ENCODE measurements at places on chromosomes 16 and 17.

- DNase-seq: no peak
These were observed 14.5 kb downstream of the RNFT1 start for GRCh38 chr17:59950049-59950448.

DNA sequence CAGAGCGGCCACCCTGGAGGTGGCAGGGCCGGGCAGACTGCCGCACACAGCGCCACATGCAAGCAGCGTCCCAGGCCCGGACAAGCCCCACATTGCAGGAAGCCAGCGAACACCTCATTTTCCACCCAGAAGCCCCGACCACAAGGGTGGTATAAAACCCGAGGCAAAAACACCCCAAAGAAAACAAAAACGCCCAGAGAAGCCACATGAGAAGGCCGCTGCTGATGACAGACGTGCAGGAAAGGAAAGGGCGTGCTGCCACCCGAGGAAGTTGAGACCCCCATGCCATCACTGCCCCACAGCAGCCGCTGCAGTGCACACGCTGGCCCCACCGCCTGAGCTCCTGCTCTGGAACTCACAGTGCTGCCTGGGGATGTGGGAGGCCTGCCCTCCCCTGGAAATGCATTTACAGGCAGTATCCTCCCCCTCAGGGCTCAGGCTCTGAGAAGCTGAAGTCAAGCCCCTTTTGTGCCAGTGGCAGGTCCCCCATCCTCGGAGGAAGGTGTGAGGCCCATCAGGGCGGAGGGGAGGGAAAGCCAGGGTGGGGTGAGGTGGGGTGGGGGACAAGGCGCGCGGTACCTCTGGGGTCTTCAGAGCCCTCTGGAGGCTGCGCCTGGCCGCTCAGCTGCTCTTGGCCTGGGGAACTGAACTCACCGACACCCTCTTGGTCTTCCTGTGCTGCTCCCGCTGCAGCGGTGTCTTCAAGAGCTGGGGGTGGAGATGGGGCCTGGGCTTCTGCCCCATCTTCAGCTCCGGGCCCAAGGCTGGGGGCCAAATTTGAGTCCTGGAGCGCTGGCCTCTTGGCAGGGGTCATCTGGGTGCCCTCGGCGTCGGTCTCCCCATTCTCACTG lies 62.0 kb downstream of the IL21R start:
- no peak for DNase-seq

- DNase-seq: no peak
These were observed 1.7 kb upstream of the USP43 start for GRCh38 chr17:9643611-9644010.

GRCh38 chr17:67559381-67559966 lies 158.3 kb upstream of the NOL11 start:
- no peak for DNase-seq

DNA sequence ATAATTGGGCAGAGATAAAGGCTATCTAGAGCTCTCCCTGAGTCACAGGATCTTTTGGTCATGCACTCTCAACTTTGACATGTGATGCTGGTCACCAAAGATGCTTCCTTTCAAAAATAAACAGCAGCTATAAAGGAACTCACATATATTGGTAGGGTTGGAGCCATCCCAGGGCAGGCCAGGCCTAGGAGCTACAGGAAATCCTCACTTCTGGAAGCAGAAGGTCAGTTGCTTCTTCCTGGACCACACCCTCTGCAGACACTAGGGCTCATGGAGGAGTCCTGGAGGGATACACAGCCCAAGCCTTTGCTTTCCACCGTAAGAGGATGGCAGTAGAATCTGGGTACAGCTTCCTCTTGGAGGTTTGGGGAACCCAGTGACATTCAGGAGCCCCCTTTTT lies 24.6 kb downstream of the SOST start:
- DNase-seq: no peak

GRCh38 chr17:47286198-47286914 lies 32.7 kb downstream of the ITGB3 start:
- no peak for DNase-seq

GRCh38 chr16:359871-360697 lies 7.6 kb upstream of the AXIN1 start:
- DNase-seq: no peak

- no peak for DNase-seq
These were observed 20.5 kb downstream of the KRT9 start for GRCh38 chr17:41551365-41551764.

- no peak for DNase-seq
These were observed 188.0 kb downstream of the HAPSTR1 start for GRCh38 chr16:9279291-9280068.

GRCh38 chr17:71765437-71765836 lies 355.4 kb upstream of the SOX9 start:
- peak; percentile 34 for DNase-seq

GRCh38 chr17:74864866-74865395 lies 5.2 kb upstream of the GRIN2C start:
- DNase-seq: peak; percentile 84

GRCh38 chr16:50879873-50880695 lies 138.2 kb downstream of the CYLD start:
- DNase-seq: no peak

- peak; percentile 88 for DNase-seq
These were observed at the start of gene HSD3B7 for GRCh38 chr16:30984669-30985400. TSS of gene HSD3B7 (plus strand) at chr16:30985207. CDS start at chr16:30985659, 452 bp downstream.

- peak; percentile 48 for DNase-seq
These were observed 127.9 kb downstream of the RBFOX3 start for GRCh38 chr17:79482727-79483521.

GRCh38 chr17:40493697-40494096 lies 7.7 kb downstream of the TNS4 start:
- DNase-seq: no peak
